CD4-positive, CD25-positive, alpha-beta regulatory T cell (primary cell): ENCODE measurements at places on chromosomes 5 and 9. TPM values are rescaled to one million over a fixed set of nuclear protein-coding genes. Genes with fewer than 3 reads are reported as not detected.

DNA sequence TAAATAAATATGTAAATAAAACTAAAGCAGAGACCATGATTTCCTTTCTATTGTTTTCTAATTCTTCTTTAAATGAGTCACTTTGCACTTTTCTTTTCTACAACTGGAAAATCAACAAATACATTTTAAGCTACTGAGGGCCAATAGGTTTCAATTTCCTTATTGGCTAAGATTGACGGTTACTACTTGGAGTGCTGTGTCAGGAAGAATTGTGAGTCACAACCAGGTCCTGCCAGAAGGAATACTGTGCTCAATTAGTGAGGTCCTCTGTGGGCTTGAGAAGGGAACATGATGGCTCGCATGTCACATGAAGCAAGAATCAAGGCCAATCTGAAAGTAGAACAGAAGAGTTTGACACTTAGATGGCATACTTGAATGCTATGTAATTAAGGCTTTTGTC, 110.8 kb downstream of the HMHB1 start:
- H3K4me3 ChIP-seq: no peak overlapping the region
- no peaks in the 10 kb centered on the region for H3K36me3 ChIP-seq
- H3K27me3 ChIP-seq: no peaks in the 10 kb centered on the region
- no peak overlapping the region for H3K27ac ChIP-seq

DNA sequence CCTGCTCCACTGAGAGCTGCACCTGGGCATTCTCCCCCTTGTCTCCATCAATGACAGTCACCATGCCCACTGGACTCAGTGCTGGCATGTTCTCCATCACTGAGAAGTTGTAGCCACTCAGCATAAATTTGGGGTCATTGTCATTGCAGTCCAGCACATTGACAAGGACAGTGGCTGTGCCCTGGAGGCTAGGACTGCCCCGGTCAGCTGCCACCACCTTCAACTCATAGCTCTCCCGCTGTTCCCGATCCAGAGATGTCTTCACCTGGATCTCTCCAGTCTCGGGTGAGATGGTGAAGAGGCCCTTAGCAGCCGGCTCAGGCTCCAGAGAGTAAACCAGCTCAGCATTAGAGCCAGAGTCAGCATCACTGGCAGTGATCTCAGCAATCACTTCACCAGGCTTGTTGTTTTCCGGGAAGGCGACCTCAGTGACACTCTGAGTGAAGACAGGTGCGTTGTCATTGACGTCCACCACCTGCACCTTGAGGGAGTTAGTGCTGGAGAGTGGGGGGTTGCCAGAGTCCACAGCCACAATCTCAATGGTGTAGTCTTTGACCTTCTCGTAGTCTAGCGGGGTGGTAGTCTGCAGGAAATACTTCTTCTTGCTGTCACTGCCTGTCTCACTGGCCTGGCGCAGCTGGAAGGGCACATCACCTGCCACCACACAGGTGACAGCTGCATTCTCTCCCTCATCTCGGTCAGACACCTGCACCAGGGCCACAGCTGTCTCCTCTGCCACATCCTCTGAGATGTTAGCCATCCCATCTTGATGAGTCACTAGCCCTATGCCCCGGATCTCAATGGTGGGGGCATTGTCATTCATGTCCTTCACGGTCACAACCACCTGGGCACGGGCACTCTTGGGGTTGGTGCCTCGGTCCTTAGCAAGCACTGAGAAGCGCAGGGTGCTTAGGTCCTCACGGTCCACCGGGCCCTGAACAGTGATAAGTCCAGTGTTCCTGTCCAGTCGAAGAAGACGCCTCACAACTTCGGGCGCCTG, 13.5 kb downstream of the PCDH1 start:
- no peaks in the 10 kb centered on the region for H3K36me3 ChIP-seq
- H3K27ac ChIP-seq: no peak overlapping the region
- peaks cover 2% of the 10 kb centered on the region for H3K27me3 ChIP-seq
- H3K4me3 ChIP-seq: no peak overlapping the region

- H3K4me3 ChIP-seq: no peak overlapping the region
- peaks cover 2% of the 10 kb centered on the region for H3K27me3 ChIP-seq
- no peak overlapping the region for H3K27ac ChIP-seq
- no peaks in the 10 kb centered on the region for H3K4me1 ChIP-seq
Measured at GRCh38 chr9:76289042-76289441, 105.2 kb downstream of the RFK start.

DNA sequence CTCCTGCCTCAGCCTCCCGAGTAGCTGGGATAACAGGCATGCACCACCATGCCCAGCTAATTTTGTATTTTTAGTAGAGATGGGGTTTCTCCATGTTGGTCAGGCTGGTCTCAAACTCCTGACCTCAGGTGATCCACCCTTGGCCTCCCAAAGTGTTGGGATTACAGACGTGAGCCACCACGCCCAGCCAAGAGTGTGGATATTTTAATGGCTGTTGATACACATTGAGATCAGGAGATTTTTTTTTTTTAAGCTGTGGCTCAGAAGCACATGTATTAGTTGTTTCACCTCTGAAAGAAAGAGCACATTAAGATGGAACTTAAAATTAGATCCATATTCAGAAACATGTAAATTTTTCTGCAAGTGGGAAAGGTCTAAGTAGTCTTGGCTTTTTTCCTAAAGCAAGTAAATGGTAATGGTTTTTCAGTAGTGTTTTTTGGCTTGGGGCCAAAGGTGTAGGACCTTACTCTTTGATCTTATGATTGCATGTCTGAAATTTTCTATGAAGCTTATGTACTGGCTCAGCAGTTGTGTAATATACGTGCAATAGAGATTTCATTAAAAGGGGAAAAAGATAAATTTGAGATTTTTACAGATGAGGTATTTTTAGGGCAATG, 9.9 kb downstream of the RBM27 start:
- H3K27me3 ChIP-seq: no peaks in the 10 kb centered on the region
- peaks cover 6% of the 10 kb centered on the region for H3K36me3 ChIP-seq
- H3K4me1 ChIP-seq: peaks cover 23% of the 10 kb centered on the region

The FGD3 gene
- 98.1 TPM for polyA plus RNA-seq

The PCDHGA3 gene
- not detected for polyA plus RNA-seq
